ENCODE measurements at places on chromosomes 5 and 9.

DNA sequence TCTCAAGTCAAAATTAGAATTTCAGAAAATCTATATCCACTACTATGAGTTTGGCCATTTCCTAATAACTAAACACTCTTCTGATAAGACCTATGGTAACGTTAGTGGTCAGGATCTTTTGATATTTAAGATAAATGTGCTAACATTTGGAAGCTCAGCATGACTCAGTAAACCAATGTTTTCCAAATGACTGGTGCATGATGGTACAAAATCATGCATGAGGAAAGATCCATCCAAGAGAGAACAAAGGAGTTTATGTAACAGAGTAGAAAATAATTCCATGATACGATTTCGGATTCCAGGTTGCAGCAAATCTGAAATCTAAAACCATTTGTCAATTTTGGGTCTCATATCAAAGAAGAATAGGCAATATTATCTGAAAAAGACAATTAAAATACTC is 279.2 kb downstream of the NSG2 start:
- no peak overlapping the region for H3K4me3 ChIP-seq
- H3K4me1 ChIP-seq, result no peaks in the 10 kb centered on the region
- no peaks in the 10 kb centered on the region for H3K36me3 ChIP-seq
- no peak for DNase-seq
- H3K27ac ChIP-seq, result no peak overlapping the region

GRCh38 chr5:159402856-159403255 is 72.6 kb upstream of the IL12B start:
- no peak for DNase-seq
- no peak overlapping the region for H3K27ac ChIP-seq
- H3K36me3 ChIP-seq, result no peaks in the 10 kb centered on the region
- no peak overlapping the region for H3K4me3 ChIP-seq

DNA sequence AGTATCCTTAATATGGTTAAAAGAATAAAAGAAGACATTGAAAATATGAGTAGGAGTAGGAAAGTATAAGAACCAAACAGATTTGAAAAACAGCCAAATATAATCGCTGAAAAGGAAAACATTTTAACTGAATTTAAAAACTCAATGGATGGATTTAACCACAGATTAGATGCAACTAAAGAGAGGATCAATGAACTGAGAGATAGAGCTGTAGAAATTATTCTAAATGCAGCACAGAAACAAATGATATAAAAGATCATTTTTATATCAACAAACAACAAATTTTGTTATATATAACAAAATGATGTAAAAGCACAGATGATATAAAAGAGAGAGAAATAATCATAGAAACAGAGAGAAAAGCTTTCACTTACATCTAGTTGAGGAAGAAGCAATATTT is 29.3 kb upstream of the COL5A1 start:
- no peak overlapping the region for H3K4me3 ChIP-seq
- no peak for DNase-seq
- peaks cover 3% of the 10 kb centered on the region for H3K36me3 ChIP-seq
- no peaks in the 10 kb centered on the region for H3K4me1 ChIP-seq

DNA sequence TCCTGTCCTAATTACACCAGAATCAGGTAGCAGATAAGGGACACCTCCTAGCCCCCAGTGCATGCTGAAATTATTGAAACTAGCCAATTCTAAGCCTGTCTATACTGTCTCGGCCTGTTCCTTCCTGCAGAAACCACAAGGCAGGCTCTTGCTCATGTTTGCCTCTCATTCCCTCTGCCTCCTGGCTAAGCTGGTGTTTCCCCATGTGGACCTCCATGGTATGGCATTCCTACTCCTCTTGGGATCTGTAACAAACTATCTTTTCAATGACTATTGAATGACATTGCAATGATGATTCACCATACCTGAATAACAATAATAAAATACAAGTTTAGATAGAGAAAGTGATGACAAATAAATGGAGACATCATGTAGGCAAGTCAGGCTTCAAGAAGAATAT is 35.6 kb upstream of the ADAMTS16 start:
- no peaks in the 10 kb centered on the region for H3K27me3 ChIP-seq
- no peaks in the 10 kb centered on the region for H3K36me3 ChIP-seq

GRCh38 chr5:141623186-141623585 is 4.4 kb upstream of the DIAPH1 start:
- no peak overlapping the region for H3K4me3 ChIP-seq
- peaks cover 51% of the 10 kb centered on the region for H3K36me3 ChIP-seq
- peak overlapping the region; percentile 61 for H3K27ac ChIP-seq
- peaks cover 24% of the 10 kb centered on the region for H3K4me1 ChIP-seq
- H3K27me3 ChIP-seq, result no peaks in the 10 kb centered on the region

GRCh38 chr9:73775757-73776156 is 624.1 kb downstream of the ANXA1 start:
- H3K27ac ChIP-seq, result no peak overlapping the region
- H3K36me3 ChIP-seq, result no peaks in the 10 kb centered on the region
- no peak for DNase-seq
- H3K4me1 ChIP-seq, result no peaks in the 10 kb centered on the region
- H3K4me3 ChIP-seq, result no peak overlapping the region

- H3K4me1 ChIP-seq, result no peaks in the 10 kb centered on the region
- DNase-seq, result no peak
- no peaks in the 10 kb centered on the region for H3K27me3 ChIP-seq
These were observed 67.8 kb upstream of the TBC1D2 start for GRCh38 chr9:98323051-98323830.

DNA sequence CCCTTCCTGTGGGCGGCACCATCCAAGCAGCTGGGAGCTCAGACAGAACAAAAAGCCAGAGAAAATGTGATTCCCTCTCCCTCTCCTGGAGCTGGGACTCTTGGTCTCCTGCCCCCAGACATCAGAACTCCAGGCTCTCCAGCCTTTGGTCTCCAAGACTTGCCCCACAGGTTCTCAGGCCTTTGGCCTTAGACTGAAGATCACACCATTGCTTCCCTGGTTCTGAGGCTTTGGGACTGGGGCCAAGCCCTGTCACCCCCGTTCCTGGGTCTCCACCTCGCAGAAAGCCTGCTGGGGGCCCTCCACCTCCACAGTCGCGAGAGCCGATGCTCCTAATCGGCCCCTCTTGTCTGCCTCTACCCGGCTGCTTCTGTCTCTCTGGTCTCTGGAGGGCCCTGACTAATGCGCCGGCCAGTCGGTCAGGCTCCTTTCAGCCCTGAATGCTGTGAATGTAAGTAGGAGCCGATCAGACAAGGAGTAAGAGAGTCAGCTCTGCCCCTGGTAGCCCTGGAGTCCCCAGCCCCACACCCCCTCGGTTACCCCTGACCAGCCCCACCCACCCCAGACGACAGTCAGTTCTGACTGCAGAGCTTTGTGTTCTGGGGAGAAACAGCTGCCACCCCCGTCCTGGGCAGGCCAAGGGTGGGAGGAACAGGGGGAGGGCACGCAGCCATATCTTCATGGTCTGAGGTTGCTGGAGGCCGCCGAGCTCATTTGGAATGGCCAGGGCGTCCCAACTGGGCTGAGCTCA is 57.5 kb downstream of the VAV2 start:
- no peak overlapping the region for H3K27ac ChIP-seq
- no peaks in the 10 kb centered on the region for H3K4me1 ChIP-seq
- no peaks in the 10 kb centered on the region for H3K36me3 ChIP-seq
- DNase-seq, result no peak
- H3K27me3 ChIP-seq, result no peaks in the 10 kb centered on the region
- no peak overlapping the region for H3K4me3 ChIP-seq

- no peak overlapping the region for H3K27ac ChIP-seq
- peaks cover 5% of the 10 kb centered on the region for H3K4me1 ChIP-seq
- no peak overlapping the region for H3K4me3 ChIP-seq
- DNase-seq, result no peak
- no peaks in the 10 kb centered on the region for H3K27me3 ChIP-seq
These were observed 7.7 kb downstream of the AQP3 start for GRCh38 chr9:33439731-33440130.

DNA sequence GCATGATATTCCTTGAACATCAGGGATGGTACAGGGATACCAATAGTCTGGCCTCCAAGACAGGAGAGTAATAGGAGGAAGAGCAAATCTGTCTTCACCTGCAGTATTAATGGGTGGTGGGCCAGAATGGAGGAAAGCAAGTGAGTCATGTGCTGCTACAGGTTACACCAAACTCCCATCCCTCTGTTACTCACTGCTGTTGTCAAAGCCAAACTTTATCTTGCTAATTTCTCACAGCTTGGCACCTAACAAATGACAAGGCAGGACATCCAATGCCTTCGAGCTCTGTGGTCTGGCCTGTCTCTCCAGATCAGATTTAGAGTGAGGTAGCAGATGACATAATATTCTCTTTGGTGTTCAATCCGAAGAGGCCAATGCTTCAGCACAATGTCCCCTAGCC is 26.8 kb downstream of the PLAC8L1 start:
- H3K4me3 ChIP-seq, result no peak overlapping the region
- DNase-seq, result no peak

Data from activated naive CD8-positive, alpha-beta T cell treated with anti-CD3 and anti-CD28 coated beads, Interleukin-2, amount 50 U/mL, for 24 hours (primary cell).